ENCODE measurements at places on chromosomes 2 and 18.

- no peak for DNase-seq
Observed at GRCh38 chr2:74585406-74586185, 31.1 kb downstream of the DOK1 start.

DNA sequence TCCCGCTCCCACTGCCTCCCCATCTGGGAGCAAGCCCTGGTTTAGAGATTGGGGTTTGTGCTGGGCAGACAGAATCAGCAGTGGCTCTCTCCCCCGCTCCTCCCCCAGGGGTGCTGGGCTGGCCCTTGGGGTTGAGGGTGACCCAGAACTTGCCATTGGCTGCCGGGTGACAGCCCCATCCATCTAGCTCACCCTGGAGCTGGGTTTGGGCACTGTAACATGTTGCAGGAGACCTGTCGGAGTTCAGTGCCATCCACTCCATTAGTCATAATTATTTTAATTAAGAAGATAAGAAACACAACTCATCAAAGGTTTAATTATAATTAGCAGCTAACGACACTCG is 111.4 kb upstream of the OTOS start:
- no peak for DNase-seq

DNA sequence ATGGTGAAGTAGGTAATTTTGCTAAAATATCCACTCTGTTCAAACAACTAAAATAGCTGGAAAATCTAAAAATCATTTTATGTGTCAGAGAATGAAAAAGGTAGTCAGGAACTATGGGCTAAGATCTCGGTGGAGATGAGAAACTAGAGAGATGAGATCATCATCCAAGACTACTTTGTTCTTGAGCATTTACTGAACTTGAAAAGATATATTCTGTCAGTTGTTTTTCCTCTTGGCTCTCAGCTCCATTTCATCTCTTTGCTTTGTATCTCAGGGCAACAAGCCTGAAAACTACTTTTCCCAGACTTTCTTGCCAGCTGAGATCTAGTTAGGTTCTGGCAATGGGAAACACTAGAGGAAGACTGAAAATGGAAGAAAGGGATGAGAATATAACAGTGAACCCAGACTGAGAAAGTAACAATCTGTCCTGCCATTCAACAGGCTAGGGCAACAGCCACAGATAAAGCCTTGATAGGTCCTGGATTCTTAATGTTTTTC is 346.2 kb upstream of the MEX3C start:
- DNase-seq: no peak

DNA sequence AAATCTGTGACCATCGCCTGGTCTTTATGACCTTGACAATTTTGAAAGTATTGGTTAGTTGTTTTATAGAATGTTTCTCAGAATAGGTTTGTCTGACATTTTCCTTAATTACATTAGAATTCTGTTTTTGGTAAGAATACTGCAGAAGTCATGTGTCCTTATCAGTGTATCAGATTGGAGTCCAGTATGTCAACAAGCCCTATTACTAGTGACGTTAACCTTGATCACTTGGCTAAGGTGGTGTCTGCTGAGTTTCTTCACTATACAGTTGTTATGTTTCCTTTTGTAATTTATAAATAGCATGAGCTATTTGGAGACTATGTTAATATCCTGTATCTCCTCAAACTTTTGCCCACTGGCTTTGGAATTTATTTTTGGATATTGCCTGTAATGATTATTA is 10.8 kb upstream of the IL36G start:
- DNase-seq: no peak

- DNase-seq: no peak
Observed at GRCh38 chr2:189115126-189115525, 64.4 kb downstream of the COL5A2 start.

- no peak for DNase-seq
Observed at GRCh38 chr18:10739152-10739551, 213.3 kb downstream of the NAPG start.

DNA sequence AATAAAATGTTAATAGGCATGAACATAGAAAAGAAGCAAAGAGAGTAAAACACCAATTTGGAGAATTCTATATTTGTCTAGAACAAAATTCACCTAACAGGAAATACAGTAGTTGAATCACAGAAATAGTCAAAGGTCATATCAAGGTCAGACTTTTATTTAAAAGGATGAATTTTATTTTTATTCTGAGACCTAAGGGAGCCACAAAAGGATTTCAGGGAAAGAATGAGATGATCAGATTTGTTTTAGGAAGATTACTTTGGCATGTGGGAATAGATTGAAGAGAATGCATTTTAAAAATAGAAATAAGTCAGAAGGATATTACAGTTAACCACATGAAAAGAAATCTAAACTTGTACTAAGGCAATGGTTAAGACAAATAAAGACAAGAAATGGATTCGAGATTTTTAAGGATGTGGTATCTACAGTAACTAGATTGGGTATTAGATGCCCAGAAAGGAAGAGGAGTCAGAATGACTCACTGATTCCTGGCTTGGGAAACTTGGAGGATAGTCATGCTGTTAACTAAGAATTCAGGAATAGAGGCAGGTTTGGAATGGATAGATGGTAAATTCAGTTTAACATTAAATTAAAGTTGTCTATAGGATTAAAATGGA is 56.0 kb downstream of the METTL4 start:
- no peak for DNase-seq

- DNase-seq: no peak
Observed at GRCh38 chr18:61797696-61798590, 94.9 kb downstream of the RNF152 start.

- no peak for DNase-seq
Observed at GRCh38 chr18:21047126-21047525, 64.5 kb downstream of the ROCK1 start.

GRCh38 chr2:231546014-231546715 is 15.9 kb upstream of the NMUR1 start:
- no peak for DNase-seq

GRCh38 chr2:63192169-63192888 is 141.7 kb downstream of the OTX1 start:
- DNase-seq: no peak

- no peak for DNase-seq
Observed at GRCh38 chr18:55421308-55421614, 166.7 kb downstream of the TCF4 start.

GRCh38 chr2:118190474-118190873 is 102.2 kb downstream of the INSIG2 start:
- no peak for DNase-seq

- no peak for DNase-seq
Observed at GRCh38 chr2:37622450-37623100, 48.9 kb downstream of the CDC42EP3 start.

GRCh38 chr2:40097691-40098385 is 318.8 kb upstream of the THUMPD2 start:
- no peak for DNase-seq
